ENCODE measurements at places on chromosomes 16 and 17. TPM values are rescaled to one million over a fixed set of nuclear protein-coding genes. Genes with fewer than 3 reads are reported as not detected.

Gene SOX9
- not detected for total RNA-seq

Gene ZNF778
- total RNA-seq, result 9.3 TPM

- peak; percentile 39 for DNase-seq
Observed at GRCh38 chr17:76481071-76481655, 13.8 kb downstream of the AANAT start.

DNA sequence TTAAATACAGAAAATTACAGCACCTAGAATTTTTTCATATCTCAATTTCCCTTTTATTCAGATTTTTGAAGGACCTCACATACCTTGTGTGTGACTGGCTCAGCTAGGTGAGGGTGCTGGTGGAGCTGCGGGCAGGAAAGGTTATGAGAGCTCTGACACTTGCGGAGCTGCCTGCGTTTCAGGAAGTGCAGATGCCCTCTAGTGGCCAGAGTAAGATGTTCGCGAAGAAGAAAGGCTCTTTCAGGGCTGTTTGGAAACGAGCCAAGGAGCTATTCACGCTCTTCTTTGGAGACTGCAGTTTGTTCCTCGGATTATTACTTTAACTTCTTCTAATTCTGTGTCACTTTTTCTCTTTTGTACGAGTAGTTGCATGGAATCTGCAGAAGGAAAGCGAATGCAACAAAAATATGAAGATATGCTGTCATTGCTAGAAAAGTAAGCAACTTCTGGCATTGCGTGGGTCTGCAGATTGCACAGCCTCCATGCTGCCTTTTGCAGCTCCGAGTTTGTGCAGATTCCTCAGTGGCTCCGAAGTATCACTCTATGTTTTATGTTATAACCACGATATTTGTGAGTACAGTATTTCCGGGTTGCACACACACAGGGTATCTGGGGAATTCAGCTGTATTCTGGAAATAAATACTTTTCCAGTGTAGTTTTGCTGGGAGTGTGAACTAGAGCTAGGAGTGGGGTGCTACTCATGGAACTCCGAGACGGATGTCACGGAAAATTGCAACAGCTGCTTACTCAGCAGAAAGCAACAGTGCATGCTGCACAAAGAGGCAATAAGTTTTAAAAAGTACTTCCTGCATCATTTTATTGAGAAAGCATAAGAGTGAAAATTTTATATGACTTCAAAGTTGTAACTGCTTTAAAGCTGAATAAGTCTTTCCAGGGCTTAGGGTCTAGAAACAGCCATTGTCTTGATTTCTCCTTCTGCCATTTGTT is 46.3 kb downstream of the DNAH9 start:
- DNase-seq, result peak; percentile 51

DNA sequence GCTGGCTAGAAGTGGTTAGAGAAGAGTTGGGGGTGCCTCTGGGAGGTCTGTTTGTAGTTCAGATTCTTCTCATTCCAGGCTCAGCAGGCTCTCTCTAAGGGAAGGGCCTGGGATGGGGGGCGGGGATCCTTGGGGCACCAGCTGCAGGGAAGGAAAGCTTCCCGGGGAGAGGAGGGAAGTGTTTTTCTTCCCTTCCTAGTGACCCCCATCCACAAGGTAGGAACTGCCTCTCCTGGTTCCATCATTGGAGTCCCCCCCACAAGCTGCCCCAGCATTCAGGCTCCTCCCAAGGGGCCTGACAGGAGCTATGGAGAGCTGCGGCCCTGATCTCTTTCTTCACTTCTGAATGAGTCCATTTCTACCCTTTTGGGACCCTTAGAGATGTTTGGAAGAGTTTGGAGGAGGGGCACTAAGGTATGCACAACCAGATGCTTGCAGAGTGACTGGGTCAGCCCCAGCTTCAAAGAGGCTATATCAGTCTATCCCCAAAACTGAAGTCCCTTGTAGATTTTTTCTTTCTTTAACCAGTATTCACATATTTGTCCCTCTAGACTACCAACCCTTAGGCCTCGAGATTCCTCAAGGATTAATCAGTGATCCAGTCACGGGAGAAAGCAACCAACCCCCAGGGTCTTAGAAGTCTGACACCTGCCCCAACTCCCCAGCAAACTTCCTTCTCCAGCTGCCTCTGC is 13.9 kb upstream of the FZD2 start:
- DNase-seq, result no peak

Measured in activated CD8-positive, alpha-beta memory T cell treated with anti-CD3 and anti-CD28 coated beads, Interleukin-2, amount 10 ng/mL, durations not matched to agents 7 days and 5 days (primary cell).